ENCODE measurements at places on chromosomes 6 and 20.

GRCh38 chr6:159450815-159451465, 242.1 kb downstream of the SOD2 start:
- DNase-seq, result no peak

- DNase-seq, result no peak
Measured at GRCh38 chr20:21656308-21657067, 49.0 kb upstream of the PAX1 start.

DNA sequence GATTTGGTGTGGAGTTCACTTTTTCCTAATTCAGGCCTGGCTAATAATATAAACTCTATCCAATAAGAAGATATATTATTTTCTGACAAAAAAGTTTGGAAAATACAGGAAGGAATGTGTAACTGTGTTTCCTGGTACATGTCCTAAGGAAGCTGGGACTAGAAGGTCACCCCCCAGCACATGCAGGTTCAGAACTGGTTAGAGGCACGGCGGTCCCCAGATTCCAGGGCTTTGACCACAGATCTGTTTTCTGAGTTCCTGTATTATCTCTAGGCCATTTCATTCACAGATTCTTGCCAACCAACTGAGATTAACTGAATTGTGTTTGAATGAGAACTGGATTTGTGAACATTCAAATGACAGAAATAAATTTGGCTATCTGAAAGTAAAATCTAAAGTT, 94.5 kb downstream of the TULP4 start:
- no peak for DNase-seq

DNA sequence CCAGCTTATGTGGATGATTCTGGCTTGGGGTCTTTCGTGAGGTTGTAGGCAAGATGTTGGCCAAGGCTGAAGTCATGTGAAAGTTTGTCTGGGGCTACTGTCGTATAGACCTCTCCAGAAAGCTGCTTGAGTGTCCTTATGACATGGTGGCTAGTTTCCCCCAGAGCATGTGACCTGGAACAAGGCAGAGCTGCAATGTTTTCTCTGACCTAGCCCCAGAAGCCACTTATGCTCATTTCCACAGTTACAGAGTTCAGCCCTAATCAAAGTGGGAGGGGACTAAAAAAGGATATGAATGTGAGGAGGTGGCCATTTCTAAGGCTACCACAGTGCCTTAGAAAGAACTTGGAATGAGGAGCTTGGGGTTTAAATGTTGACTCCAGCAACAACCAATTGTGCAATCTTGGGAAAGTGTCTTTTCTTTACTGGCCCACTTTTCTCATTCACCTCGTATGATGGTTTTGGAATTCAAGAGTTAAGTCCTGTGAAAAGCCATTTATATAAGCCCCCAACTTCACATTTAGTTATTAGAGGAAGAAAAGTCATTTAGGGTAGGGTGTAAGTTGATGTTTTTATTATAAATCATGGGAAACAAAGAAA, 5.9 kb upstream of the ASXL1 start:
- no peak for DNase-seq

- DNase-seq, result no peak
Measured at GRCh38 chr6:170293341-170294231, 2.7 kb upstream of the DLL1 start.

DNA sequence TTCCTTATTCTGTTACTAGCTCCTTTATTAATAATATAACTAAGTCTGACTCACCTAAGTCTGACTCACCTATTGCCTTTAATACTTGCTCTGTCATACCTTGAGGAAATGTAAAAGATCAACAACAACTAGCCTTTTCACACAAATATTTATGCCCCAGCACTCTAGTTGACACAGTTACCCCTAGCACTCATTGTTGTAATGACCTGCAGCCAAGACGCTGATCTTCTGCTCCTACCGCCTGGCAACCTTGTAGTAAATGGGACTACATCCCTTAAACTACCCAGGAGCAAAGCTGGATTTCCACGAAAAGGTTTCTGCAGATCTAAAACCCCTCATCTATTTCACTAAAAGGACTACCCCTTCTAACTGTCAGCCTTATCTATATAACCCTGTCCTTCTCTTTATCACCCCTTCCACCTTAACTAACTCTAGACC, 90.0 kb downstream of the PLG start:
- DNase-seq, result no peak

DNA sequence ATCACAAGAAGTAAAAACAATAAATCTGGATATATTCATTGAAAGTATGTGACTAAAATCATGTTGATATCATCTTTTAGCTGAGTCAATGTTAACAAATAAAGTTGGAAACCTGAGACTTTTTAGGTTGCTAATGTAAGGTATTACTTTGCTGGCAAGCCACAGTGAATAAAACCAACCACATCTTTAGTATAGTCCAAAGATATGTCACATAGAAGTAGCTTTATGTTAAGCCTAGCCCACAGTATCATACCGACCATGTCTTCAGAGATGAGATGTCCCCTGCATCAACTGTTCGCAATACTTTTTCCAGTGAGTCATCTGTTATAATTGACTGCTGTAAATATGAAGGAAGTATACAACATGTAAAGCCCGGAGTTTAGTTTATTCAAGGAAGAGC, 107.6 kb upstream of the MCHR2 start:
- DNase-seq, result no peak

DNA sequence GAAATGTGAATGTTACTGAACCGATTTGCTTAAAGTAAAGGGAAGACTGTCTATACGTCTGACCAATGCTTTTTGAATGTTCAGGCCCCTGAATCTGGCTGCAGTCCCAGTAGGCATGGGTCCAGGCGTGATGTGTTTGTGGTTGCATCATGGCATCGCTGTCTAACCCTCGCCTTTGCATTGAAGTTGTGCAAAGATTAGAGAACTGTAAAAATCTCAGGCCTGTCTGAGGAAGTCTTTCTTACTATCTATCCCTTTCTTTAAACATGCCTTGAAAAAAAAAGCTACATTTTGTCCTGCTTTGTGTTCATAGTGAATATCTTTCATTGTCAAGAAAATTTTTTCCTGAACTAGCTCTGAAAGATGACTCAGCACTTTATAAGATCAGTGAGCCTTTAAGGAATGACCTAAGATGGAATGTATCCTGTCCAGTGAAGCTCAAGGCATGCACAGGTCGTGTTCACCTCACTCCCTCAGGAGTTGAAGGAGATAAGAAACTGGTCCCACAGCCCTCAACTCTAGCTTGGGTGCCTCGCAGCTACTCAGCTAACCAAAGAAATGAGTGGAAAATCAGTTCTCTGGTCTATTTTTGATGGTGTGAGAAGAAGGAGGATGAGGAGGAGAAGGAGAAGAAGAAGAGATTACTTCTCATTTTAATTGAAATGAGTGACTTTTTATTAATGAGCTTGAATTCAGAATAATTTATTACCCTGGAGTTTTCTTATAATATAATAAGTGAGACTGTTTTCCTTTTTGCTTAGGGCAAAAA, 48.6 kb downstream of the TPD52L1 start:
- DNase-seq, result no peak

- no peak for DNase-seq
Measured at GRCh38 chr6:149179431-149179830, 138.1 kb upstream of the TAB2 start.

DNA sequence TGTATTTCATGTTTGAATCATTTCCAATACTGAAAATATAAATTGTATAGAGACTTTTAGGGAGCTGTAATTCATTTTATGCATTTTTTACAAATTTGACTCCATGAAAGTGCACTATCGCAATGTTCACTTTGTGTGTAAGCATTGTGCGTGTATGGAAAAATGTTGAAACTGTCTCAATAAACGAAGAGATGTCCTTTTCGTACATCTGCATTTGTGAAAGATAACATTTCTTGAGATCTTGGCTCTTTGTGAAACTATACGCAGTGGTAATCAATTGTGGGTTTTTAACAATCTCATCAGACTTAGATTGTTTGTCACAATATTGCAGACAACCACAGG, 18.6 kb upstream of the ZBP1 start:
- DNase-seq, result no peak

GRCh38 chr20:8805737-8806442, 263.0 kb upstream of the PLCB4 start:
- DNase-seq, result no peak

- no peak for DNase-seq
Measured at GRCh38 chr20:3924304-3925112, 35.3 kb downstream of the PANK2 start.

- no peak for DNase-seq
Measured at GRCh38 chr20:5511505-5511904, 194.8 kb upstream of the PROKR2 start.

- no peak for DNase-seq
Measured at GRCh38 chr6:69732640-69733039, 64.2 kb downstream of the LMBRD1 start.

- DNase-seq, result no peak
Measured at GRCh38 chr20:2469991-2470422, 582 bp downstream of the SNRPB start.

DNA sequence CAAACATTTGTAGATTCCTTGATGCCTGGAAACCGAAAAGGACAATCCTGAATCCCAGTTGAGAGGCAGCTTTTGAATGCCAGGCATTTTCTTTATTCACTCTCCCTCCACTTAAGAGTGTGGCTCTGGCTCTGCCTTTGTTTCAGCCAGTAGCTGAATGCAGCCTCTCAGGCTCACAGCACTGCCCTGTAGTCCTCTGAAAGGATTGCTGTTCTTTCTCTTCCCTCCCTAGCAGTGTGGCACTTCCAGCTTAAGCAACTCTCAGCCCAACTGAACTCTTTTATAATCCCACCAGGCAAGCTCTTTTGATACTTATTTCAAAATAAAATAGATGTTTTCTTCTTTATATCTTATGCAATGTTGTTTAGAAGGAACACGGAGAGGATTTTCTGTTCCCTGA, 415.6 kb downstream of the GJA1 start:
- DNase-seq, result peak; percentile 45

- DNase-seq, result no peak
Measured at GRCh38 chr20:8943631-8944030, 125.3 kb upstream of the PLCB4 start.

GRCh38 chr6:11918739-11919605, 93.1 kb upstream of the HIVEP1 start:
- DNase-seq, result no peak

DNA sequence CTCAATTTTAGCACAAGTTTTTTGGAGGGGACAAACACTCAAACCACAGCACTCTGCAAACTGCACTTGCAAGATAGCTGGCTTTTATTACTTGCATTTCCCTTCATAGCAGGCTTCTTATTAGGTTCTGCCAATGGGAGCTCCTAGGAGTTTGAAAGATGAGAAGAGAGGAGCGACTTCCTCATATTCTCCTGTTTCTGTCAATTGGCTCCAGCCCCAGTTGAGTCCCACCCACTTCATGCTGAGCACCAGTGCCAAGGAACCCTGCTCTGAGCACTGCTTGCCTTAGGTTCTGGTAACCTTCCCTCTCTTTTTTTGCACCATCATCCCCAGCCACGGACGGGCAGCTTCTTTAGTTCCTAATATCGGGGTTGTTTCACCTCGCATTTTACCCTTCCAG, 67.9 kb downstream of the PSMB1 start:
- DNase-seq, result no peak

DNA sequence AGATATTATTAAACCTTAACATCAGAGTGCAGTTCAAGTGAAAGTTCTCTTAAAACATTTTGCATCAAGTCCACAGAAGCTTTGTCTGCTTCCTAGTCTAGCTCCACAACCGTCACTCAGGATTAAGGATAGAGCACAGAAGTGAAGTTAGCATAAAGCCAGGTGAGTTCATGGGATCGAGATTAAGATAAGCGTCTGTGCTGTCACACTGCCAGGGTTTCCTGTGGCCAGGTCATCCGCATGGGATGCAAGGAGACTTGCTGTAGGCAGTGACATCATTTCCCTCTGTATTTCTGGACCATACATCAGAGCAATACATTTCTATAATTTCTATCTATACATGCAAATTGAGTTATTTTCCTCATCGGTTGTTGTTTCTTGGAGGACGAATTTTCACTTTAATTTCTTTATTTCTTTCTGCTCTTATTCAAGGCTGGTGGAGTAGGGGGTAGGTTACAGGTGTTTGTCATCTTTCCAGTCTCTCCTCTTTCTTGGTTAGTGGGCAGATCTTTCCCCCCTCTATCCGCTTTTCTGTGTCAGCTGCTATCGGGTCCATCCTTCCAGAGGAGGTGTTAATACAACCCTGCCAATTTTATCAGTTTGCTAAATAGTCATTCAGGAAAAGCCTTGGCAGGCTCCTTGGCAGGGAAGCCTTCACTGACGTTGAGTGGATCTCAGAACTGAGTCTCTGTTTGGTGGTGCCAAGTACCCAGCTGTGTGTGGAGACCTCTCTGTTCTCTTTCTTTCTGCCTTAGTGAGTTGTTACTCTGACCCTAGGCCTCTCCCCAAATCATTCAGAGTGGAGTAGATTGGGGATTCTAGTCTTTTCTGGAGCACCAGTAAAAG, 307.6 kb upstream of the MAP3K7 start:
- no peak for DNase-seq

GRCh38 chr20:36929290-36929689, 22.2 kb downstream of the SAMHD1 start:
- DNase-seq, result no peak

GRCh38 chr20:49905415-49906091, 9.8 kb downstream of the SPATA2 start:
- DNase-seq, result no peak

- DNase-seq, result no peak
Measured at GRCh38 chr6:11497107-11497506, 40.4 kb upstream of the TMEM170B start.

GRCh38 chr6:43989581-43990146, 137.6 kb downstream of the MRPL14 start:
- no peak for DNase-seq

DNA sequence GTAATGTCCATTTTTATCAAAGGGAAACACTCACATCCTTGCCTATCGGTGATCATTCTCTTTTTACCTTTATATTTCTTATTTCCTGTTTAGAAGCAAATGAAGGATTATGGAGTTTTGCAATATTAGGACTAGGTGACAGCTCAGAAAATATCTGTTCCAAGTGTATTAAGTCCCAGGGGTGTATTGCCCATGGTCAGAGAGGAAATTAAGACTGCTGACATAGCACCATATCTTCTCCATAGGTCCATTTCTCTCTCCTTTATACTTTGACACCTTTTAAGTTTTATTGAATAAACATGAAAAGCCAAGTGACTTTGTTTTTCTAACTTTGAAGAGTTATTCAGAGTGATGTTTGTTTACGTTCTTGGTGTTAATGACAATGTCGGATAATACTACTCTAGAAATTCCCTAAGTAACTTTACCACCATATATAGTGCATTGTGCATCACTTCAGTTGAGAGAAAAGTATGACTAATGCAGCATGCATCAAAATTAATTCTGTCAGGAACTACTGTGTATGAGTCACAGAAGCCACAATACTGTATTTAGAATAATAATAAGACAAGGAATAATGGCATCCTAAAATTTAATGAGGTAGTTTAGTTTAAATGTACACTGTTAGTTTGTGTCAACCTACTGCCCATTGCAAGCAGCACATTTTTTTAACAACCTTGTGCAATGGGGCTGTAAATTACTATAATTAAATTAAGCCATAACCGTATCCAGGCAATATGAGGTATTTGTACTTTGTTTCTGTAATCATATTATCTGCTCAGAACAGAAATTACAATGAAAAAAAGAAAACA, 474.4 kb upstream of the RNF217 start:
- DNase-seq, result no peak

- DNase-seq, result no peak
Measured at GRCh38 chr6:128725271-128726233, 157.4 kb upstream of the LAMA2 start.

GRCh38 chr6:48641544-48641943, 530.5 kb upstream of the PTCHD4 start:
- DNase-seq, result no peak

Data from WTC11 (cell line).